ENCODE measurements at places on chromosomes 2 and 18. TPM values are rescaled to one million over a fixed set of nuclear protein-coding genes. Genes with fewer than 3 reads are reported as not detected.

GRCh38 chr18:3256693-3257626 is 5.0 kb upstream of the MYL12B start:
- no peak overlapping the region for H3K27ac ChIP-seq
- H3K4me3 ChIP-seq: no peak overlapping the region
- H3K36me3 ChIP-seq: peaks cover 63% of the 10 kb centered on the region
- H3K27me3 ChIP-seq: no peaks in the 10 kb centered on the region
- H3K4me1 ChIP-seq: peaks cover 7% of the 10 kb centered on the region

- no peaks in the 10 kb centered on the region for H3K4me1 ChIP-seq
- no peak for DNase-seq
- no peaks in the 10 kb centered on the region for H3K27me3 ChIP-seq
- H3K4me3 ChIP-seq: no peak overlapping the region
- no peaks in the 10 kb centered on the region for H3K36me3 ChIP-seq
These were observed 263.7 kb upstream of the SPOPL start for GRCh38 chr2:138237667-138238384.

The GAREM2 gene
- total RNA-seq: 0.71 TPM

DNA sequence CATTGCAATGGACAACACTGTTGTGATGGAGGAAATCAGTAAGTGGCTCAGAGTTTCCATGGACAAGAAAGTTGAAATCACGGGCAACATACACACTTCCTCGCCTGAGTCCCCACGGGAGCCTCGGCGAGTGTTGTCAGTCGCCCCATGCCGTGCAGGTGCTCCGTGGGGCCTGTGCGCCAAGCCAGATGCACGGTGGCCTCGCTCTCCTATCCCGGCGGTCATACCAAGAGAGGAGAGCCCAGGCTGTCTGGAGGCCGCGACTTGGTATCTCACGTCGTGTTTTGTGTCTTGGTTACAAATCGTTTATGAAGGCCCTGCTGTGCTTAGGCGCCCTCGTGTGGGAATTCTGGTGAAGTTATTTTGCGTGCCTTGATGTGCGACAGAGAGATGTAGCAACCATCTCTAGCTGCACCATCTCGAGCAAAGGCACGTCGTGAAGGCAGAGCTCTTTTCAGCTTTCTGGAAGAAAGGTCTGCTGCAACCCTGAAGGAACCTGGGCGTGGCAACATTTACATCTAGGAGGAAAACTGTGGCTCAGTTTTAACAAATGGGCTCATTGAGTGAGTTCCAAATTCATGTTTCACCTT is 21.8 kb downstream of the ATG4B start:
- DNase-seq: no peak
- no peak overlapping the region for H3K4me3 ChIP-seq
- peak overlapping the region; percentile 65 for H3K27ac ChIP-seq
- no peaks in the 10 kb centered on the region for H3K27me3 ChIP-seq
- H3K4me1 ChIP-seq: no peaks in the 10 kb centered on the region

The TSHZ1 gene
- 7.4 TPM for total RNA-seq

DNA sequence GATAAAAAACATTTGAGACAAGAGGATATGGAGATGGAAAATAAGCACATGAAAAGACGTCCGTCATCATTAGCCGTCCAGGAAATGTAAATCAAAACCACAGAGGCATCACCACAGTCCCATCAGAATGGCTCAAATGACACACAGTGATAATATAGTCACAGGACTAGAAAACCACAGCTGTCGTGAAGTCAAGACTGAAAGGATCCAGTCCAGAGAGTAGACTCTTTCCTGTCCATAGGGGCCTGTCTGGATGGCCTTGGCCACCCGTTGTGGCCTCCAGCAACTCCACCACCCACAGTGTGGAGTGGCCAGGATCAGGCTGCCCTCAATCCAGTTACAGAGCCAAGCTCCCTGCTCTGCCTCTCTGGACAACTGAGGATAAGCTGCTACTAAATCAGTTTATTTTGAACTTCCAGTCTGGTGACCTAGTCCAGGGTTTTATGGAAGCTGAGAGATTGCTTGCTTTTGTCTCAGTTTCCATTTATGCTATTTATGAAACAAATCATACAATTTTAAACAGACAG is 60.4 kb downstream of the RHOB start:
- no peaks in the 10 kb centered on the region for H3K36me3 ChIP-seq
- no peaks in the 10 kb centered on the region for H3K4me1 ChIP-seq
- DNase-seq: no peak
- H3K27me3 ChIP-seq: no peaks in the 10 kb centered on the region
- H3K27ac ChIP-seq: no peak overlapping the region

GRCh38 chr2:39127973-39128372 is 7.1 kb upstream of the SOS1 start:
- DNase-seq: no peak
- no peak overlapping the region for H3K27ac ChIP-seq

The LIPT1 gene
- total RNA-seq: 8.2 TPM

DNA sequence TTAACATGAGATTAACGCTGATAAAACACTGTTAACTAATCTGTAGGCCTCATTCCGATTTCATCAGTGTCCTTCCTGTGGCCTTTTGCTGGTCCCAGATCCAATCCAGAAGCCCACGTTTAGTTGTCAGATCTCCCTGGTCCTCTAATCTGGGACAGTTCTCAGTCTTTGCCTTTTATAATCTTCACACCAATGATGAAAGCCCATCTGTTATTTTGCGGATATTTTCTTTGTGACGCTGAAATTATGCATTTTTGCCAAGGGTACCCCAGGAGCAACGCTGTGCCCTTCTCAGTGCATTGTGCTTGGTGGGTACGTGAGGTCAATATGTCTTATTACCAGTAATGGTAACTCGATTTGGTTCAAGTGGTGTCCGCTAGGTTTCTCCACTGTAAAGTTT is 51.1 kb downstream of the COPS8 start:
- no peak overlapping the region for H3K4me3 ChIP-seq
- H3K27ac ChIP-seq: no peak overlapping the region
- no peaks in the 10 kb centered on the region for H3K4me1 ChIP-seq
- no peaks in the 10 kb centered on the region for H3K27me3 ChIP-seq
- no peaks in the 10 kb centered on the region for H3K36me3 ChIP-seq

GRCh38 chr2:163471947-163472346 is 263.9 kb downstream of the FIGN start:
- no peaks in the 10 kb centered on the region for H3K27me3 ChIP-seq
- no peaks in the 10 kb centered on the region for H3K36me3 ChIP-seq
- no peak overlapping the region for H3K27ac ChIP-seq
- no peak for DNase-seq

DNA sequence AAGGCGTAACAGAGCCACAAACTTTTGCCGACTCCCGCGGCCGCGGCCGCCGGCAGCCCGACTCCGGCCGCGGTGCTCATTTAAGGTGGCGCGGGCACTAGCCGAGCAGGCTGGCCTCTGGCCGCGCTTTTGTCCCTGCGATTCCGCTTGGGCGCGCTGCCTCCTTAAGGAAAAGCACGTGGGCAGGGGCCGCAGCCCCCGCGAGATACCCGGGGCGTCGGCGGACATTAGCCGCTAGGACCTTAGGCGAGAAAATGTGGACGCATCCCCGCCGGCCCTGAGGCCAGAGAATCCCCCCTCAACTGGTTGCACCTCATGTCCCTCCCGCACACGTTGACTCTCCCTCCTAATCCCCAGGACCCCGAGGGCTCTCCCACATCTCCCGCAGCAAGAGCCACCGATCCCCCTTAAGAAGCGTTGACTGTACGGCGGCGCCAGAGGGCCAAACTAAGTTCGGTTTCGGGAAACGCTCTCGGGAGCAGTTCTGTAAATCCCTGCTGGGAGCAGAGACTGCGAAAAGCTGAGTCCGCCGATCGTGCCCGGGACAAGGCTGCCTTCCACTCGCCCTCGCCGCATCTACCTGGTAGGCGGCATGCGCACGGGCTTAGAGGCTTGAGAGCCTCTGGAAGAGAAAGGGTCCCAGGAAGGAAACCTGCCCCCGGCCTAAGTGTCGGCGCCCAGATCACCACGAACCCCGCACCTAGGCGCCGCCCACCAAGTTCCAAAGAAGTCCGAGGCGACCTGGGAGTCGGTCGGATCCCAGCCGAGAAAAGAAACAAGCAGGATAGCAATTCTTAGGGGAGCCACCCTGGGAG is 1.8 kb upstream of the SATB2 start:
- peaks cover 99% of the 10 kb centered on the region for H3K27me3 ChIP-seq
- peaks cover 9% of the 10 kb centered on the region for H3K4me1 ChIP-seq
- H3K4me3 ChIP-seq: peak overlapping the region; percentile 68

The TDRD15 gene
- total RNA-seq: 0.05 TPM

GRCh38 chr2:142875010-142875409 is 2.5 kb upstream of the KYNU start:
- H3K27ac ChIP-seq: no peak overlapping the region
- no peak for DNase-seq
- no peak overlapping the region for H3K4me3 ChIP-seq

The LONRF2 gene
- 0.24 TPM for total RNA-seq

The TIGD1 gene
- total RNA-seq: 8.3 TPM

The PRKCE gene
- total RNA-seq: 3.2 TPM

GRCh38 chr2:146817613-146818012 is 1027.2 kb upstream of the ACVR2A start:
- H3K4me1 ChIP-seq: no peaks in the 10 kb centered on the region
- no peak overlapping the region for H3K4me3 ChIP-seq
- no peaks in the 10 kb centered on the region for H3K27me3 ChIP-seq
- DNase-seq: no peak
- no peak overlapping the region for H3K27ac ChIP-seq

DNA sequence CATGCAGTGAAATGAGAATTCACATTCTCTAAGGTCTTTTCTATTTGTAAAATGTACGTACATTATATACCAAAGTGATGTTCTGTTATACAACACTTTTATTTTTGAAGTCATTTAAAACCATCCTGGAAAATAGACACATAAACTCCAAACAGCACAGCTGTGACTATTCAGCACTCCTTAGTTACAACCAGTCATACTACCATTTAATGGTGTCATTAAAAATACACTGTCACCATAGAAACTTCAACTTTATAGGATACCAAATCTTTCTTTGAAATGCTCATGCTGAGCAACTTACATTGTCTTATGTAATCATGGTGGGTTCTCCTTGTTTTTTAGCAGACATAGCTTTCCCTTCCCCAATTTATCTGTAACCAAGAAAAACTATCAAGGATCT is 85.3 kb downstream of the METTL4 start:
- H3K36me3 ChIP-seq: no peaks in the 10 kb centered on the region
- H3K27me3 ChIP-seq: no peaks in the 10 kb centered on the region
- no peak overlapping the region for H3K4me3 ChIP-seq
- no peaks in the 10 kb centered on the region for H3K4me1 ChIP-seq
- DNase-seq: no peak
- no peak overlapping the region for H3K27ac ChIP-seq

DNA sequence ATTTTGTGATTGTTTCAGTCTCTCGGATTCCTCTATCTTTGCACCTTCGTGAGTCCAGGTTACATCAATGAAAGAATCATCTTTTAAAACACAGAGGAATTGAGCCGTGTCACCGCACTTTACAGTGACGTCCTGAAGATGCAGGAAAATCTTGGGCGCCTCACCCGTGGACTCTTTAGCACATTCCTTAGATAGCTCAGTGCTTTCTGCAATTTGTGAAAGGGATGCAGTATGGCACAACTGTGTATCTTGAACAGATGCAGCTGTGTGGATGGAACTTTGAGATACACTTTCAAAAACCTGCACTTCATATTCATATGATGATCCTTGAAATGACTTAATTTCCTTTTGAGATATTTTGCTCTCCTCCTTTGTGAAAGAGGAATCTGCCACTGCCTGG is 50.9 kb downstream of the TTN start:
- H3K27ac ChIP-seq: no peak overlapping the region
- no peaks in the 10 kb centered on the region for H3K4me1 ChIP-seq
- H3K36me3 ChIP-seq: no peaks in the 10 kb centered on the region
- DNase-seq: no peak
- no peaks in the 10 kb centered on the region for H3K27me3 ChIP-seq
- H3K4me3 ChIP-seq: no peak overlapping the region

The TSPYL6 gene
- not detected for total RNA-seq

All from thymus (tissue), 14 donors.